ENCODE measurements at places on chromosomes 6 and 20.
A peak's percentile ranks its signal among the peaks of the same experiment; 100 is the strongest.

DNA sequence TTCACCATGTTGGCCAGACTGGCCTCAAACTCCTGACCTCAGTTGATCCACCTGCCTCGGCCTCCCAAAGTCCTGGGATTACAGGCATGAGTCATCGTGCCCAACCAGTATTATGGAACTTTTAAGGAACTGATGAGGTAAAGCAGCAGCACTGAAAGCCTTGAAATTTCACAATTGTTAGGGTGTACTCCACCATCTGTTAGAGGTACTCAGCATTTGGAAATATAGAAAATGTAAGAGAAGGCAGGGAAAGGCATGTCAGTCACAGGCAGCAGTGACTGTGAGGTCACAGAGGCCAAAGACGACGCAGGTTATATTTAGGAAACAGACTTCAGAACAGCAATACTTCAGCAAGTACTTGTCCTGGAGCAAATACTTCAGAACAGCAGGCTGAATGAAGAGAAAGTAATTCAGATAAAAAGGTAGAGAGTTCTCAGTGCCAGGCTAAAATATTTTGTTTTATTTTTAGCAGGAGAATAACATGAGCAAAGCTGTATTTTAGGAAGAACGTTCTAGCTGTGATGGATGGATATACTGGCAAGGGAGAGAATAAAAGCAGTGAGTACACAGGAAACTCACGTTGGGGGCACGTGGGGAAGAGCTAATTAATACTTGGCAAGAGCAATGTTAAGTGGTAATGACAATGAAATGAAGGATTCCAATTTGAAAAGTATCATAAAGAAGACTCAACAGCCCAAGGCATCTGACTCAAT is 67.2 kb downstream of the DTNBP1 start:
- peak; percentile 15 for DNase-seq

GRCh38 chr20:43979576-43980105 is 65.0 kb downstream of the TOX2 start:
- no peak for DNase-seq

- peak; percentile 80 for DNase-seq
These were observed 35.2 kb downstream of the SPATA2 start for GRCh38 chr20:49880177-49880576.

DNA sequence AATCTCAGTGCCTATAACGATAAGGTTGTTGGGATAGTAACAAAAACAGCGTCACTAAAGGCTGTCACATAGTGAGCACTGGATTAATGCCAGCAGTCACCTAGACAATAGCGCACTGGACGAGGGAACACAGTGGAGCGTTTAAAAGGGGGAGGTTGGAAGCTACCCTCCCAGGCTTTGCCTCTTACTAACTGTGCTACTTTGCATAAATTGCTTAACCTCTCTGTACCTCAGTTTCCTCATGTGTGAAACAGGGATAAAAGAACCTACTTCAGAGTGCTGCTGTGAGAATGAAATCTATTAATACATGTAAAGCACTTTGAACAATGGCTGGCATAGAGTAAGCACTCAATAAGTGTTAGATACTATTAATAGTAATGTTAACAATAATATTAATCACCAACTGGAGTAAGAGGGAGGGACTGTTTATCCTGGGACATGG is 10.5 kb downstream of the BCL2L1 start:
- no peak for DNase-seq
